ENCODE measurements at places on chromosomes 3 and 15.

DNA sequence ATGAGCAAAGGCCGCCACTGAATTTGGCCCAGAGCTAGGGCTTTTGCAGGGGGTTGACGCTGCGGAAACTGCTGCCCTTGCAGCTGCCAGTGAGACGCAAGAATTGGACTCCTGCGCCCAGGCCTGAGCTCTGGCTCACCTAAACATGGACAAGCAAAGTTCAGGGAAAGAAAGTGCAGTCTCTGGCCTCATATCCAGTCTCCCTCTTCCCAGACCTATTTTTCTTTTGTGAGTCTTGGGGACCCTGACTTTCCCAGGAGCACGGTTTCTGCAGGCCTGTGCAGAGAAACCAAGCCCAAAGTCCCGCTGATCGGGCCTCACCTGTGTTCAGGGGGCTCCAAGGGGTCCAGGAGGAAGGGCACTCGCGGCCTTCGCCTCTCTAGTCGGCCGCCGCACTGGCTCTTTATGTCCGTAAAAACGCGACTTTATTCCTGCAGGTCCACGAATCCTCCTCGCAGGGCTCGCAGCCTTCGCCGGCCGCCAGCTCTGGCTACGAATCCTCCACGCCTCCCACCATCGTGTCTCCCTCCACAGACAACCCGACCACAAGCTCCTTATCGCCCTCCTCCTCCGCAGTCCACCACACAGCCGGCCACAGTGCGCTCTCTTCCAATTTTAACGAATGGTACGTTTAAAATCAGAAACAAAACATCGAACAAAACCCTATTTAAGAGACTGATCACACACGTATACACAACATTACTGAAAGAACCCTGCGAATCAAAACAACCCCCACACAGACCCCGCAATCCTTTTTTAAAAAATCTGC is 3.9 kb downstream of the ZIC1 start:
- DNase-seq: no peak

GRCh38 chr3:145936971-145937370 is 224.0 kb downstream of the PLOD2 start:
- no peak for DNase-seq

DNA sequence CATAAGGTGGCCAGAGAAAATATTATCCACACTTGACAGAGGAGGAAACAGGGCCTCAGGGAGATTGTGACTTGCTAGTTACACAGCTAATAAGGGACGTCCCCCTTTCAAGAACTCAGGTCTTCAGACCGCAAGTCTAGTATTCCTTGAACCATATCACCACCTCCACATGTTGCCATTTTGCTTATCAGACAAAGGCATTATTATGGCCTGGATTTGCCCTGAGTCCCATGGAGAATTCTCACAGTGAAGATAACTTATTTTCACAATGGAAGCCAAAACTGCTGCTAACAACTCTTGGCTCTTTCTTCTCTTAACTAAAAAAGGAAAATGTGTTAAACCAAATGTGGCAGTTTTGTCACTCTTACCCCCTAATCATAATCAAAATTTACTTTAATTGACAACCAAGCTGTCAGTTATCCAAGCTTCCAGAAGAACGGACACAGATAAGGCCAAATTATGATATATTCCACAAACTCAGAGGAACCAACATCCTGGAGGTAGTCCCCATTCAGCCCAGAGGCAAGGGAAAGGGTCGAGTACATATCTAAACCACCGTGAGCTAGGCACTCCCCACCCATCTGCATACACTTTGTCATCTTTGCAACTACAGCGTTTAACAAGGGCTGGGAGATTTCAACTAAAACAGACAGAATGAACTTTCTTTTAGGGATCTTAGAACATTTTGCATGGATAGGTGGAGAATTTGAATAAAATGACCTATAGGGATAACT is 63.6 kb upstream of the THBS1 start:
- no peak for DNase-seq

- no peak for DNase-seq
Observed at GRCh38 chr15:69852482-69852881, 245.2 kb downstream of the TLE3 start.

DNA sequence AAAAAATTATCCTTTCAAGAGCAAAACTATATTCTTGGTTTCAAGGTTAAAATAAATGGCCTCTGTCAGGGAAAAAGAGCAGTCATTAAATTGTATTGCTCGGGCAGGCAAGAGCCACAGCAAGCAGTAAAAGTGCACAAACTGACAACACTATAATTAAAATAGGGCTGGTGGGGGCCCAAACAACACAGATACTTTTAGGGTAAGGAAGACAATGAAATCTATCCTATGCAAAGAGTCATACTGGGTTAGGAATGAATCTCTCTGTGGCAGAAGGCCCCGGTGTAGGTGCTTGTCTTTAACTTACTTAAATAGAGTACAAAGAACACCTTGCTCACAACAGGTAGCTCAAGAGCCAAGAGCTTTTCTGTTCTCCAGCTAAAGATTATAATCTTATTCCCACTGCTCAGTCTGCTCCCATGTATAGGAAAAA is 94.7 kb downstream of the DLG1 start:
- no peak for DNase-seq

- DNase-seq: peak; percentile 90
Observed at GRCh38 chr15:73982222-73982962, 9.7 kb downstream of the STOML1 start.

Data from left ventricle myocardium inferior (tissue), 1 donor.